PC-3 (cell line): ENCODE measurements at places on chromosomes 13 and 19.

GRCh38 chr13:110726726-110727125 lies 13.2 kb downstream of the ING1 start:
- no peak for DNase-seq

- DNase-seq = no peak
These were observed 524 bp downstream of the RUBCNL start for GRCh38 chr13:46386392-46387063.

- no peak for DNase-seq
These were observed 153.1 kb downstream of the PCDH17 start for GRCh38 chr13:57784633-57785032.

DNA sequence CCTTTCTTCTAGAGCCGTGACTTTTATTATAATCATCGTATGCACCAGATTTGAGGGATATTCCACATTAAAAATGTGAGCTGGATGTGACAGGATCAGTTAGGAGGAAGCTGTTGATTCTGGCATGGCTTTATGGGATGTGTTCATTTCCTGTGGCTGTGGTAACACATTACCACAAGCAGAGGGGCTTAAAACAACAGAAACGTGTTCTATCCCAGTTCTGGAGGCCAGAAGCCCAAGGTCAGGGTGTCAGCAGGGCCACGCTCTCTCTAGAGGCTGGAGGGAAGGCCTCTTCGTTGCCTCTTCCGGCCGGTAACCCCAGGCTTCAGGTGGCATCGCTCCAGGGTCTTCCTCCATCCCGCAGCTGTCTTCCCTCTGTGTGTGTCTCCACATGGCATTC lies 14.5 kb downstream of the MED25 start:
- no peak for DNase-seq
